NCI-H187 (cell line): ENCODE measurements at places on chromosomes 6 and 20.

GRCh38 chr6:165939601-165940290 lies 227.9 kb downstream of the TBXT start:
- no peak for DNase-seq

GRCh38 chr6:104788400-104788799 lies 71.3 kb downstream of the HACE1 start:
- DNase-seq, result no peak

GRCh38 chr6:146903451-146903850 lies 300.8 kb upstream of the STXBP5 start:
- DNase-seq, result no peak

- DNase-seq, result no peak
These were observed 368.5 kb upstream of the SPTLC3 start for GRCh38 chr20:12640251-12640650.

DNA sequence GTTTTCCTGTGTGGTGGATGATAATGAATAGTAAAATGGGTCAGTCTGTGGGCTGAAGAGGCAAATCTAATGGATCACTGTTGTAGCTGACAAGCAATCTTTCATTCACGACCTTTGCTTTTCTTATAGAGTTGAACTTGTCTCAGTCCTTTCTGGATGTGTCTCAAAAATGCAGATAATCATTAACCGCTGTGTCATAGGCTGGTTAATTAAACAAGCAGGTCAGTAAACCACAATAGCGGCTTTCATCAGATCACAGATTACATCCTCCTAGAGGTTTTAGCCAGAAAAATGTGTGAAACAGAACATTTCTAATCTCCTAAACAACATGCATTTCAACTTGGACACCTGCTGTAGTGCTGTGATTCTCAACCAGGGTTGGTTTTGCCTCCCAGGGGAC lies 2.5 kb upstream of the METTL24 start:
- DNase-seq, result no peak

- DNase-seq, result no peak
These were observed 18.4 kb upstream of the NUP153 start for GRCh38 chr6:17725083-17725482.

DNA sequence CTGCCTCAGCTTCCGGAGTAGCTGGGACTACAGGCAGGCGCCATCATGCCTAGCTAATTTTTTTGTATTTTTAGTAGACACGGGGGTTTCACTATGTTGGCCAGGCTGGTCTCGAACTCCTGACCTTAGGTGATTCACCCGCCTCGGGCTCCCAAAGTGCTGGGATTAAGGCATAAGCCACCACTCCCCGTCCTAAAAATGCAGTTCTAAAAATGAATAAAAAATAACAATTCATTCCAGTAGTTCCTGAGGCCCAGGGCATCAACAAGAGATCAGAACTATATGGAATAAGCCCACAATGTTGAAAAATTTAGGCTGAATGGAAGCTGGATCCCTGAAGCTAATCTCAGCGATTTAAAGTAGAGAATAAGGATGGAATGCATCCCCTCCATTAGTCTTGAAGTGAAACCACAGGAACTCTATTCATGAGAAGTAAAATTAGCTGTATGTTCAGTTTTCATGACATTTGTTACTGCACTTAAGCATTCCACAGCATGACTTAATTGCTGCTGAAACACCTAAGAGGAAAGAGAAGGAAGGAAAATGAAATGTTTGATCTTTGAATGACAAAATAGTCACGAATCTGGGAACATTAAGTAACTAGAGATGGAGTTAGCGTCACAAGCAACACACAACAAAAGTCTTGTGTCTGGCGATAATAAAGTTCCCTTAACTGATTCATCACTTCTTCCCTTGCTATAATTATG lies 80.4 kb upstream of the RIPOR2 start:
- DNase-seq, result no peak
